ENCODE measurements at places on chromosomes 6 and 20.

DNA sequence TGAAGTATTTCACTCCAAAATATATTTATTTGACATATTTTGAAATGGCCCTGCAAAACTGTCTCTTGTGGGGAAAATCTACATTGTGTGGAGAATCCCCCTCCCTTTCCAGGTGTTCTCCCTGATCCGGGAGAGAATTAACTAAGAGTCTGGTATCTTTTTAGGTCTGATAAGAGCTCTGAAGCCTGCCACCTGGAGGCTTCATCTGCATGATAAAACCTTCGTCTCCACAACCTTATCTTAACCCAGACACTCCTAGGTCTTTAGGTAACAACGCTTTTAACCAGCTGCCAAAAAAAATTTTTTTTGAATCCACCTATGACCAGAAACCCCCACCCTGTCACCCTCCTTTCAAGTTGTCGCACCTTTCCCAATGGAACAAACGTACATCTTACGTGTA lies 43.0 kb downstream of the FAM184A start:
- DNase-seq, result no peak

DNA sequence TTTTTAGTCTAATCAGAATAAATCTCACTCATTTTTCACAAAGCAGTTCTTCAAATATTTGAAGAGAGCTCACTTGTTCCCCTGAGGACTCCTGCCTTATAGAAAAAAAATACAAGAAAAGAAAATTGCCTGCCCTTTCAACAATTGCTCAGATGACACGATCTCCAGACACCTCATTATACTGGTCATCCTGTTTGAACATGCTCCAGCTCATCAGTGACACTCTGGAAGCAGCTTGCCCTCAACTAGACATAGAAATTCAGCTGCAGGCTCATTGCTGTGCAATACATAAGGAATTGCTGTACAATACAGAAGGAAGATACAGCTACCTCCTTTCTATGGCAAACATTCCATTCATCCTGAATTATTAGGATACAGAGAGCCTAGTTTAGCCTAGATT lies 73.1 kb downstream of the OPN5 start:
- DNase-seq, result no peak

GRCh38 chr6:56279331-56280080 lies 32.1 kb upstream of the COL21A1 start:
- no peak for DNase-seq

DNA sequence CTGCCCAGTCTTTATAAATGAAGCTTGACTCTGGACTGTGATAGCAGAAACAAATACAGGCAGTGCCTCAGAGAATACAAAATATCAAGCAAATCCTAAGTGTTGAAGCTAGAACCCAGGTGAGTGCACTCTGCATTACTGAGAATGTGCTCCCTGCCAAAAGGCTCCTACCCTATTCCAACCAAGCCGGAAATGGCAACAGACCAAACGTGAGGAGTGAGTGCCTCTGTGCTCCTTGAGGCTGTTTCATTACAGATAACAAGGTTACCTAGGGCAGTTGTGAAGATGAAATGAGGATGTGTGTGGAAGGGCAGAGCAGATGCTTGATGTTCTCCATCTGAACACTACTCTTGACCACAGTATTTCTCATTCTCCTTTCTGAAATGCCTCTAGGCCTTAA lies 29.3 kb downstream of the SSR1 start:
- DNase-seq, result no peak

GRCh38 chr6:108697561-108698161 lies 136.9 kb downstream of the FOXO3 start:
- DNase-seq, result no peak

All from stimulated activated CD4-positive, alpha-beta T cell treated with anti-CD3 and anti-CD28 coated beads, Interleukin-2, amount 100 ng/mL, for 48 hours (primary cell).